ENCODE measurements at places on chromosomes 2 and 18. TPM values are rescaled to one million over a fixed set of nuclear protein-coding genes. Genes with fewer than 3 reads are reported as not detected.

- no peaks in the 10 kb centered on the region for H3K4me1 ChIP-seq
- no peak overlapping the region for H3K27ac ChIP-seq
- DNase-seq: no peak
- H3K4me3 ChIP-seq: no peak overlapping the region
Measured at GRCh38 chr2:196884368-196884767, 42.1 kb downstream of the PGAP1 start.

GRCh38 chr2:127187831-127188230 is 32.3 kb downstream of the CYP27C1 start:
- peaks cover 30% of the 10 kb centered on the region for H3K27me3 ChIP-seq
- no peak overlapping the region for H3K27ac ChIP-seq

- H3K4me1 ChIP-seq: no peaks in the 10 kb centered on the region
- peaks cover 16% of the 10 kb centered on the region for H3K27me3 ChIP-seq
- H3K36me3 ChIP-seq: no peaks in the 10 kb centered on the region
- peak; percentile 52 for DNase-seq
- no peak overlapping the region for H3K27ac ChIP-seq
- no peak overlapping the region for H3K4me3 ChIP-seq
Measured at GRCh38 chr2:100606726-100607343, 44.0 kb downstream of the PDCL3 start.

- no peaks in the 10 kb centered on the region for H3K27me3 ChIP-seq
- DNase-seq: no peak
- no peak overlapping the region for H3K27ac ChIP-seq
- peaks cover 77% of the 10 kb centered on the region for H3K36me3 ChIP-seq
- no peak overlapping the region for H3K4me3 ChIP-seq
Measured at GRCh38 chr2:182977463-182977862, 60.8 kb downstream of the NCKAP1 start.

Gene TBR1
- not detected for total RNA-seq

DNA sequence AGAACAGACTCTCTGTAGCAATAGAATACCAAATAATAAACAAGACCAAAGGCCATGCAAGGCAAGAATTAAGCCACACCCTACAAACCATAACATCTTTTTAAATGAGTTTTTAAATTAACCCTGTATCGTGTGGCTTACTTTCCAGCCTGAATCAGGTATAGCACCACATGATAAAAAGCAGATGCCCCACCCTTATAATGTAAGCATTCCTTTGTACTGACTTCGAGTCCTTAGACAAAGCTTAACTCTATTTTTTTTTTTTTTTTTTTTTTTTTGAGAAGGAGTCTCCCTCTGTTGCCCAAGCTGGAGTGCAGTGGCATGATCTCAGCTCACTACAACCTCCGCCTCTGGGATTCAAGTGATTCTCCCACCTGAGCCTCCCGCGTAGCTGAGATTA is 1.7 kb upstream of the C2orf42 start:
- DNase-seq: no peak
- H3K27me3 ChIP-seq: no peaks in the 10 kb centered on the region
- no peak overlapping the region for H3K4me3 ChIP-seq

DNA sequence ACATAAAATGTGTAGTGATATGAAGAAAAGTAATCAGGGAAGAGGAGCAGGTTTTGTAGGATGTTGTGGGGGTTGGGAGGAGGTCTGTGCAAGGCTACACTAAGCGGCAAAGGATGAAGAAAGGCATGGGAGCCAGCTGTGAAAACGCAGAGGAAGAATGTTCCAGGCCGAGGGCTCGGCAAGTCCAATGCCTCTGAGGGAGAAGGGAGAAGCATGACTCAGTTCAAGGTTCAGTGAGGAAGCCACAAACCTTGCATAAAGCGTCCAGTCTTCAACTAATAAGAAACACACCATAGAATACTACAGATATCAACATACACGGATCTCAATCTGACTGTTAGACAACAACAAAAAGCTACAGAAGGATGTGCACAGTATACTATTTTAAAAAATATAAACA is 16.2 kb downstream of the EPB41L3 start:
- H3K36me3 ChIP-seq: no peaks in the 10 kb centered on the region
- no peak for DNase-seq
- H3K4me1 ChIP-seq: no peaks in the 10 kb centered on the region
- no peak overlapping the region for H3K4me3 ChIP-seq
- no peaks in the 10 kb centered on the region for H3K27me3 ChIP-seq

All from K562 (cell line).